Fibroblast of the aortic adventitia (primary cell): ENCODE measurements at places on chromosomes 5 and 9. TPM values are rescaled to one million over a fixed set of nuclear protein-coding genes. Genes with fewer than 3 reads are reported as not detected.

TLX3 gene
- total RNA-seq = not detected in 2 replicates

AGXT2 gene
- total RNA-seq = not detected in 2 replicates

ANXA1 gene
- total RNA-seq = 923 and 1,627 TPM in 2 replicates

BARHL1 gene
- not detected in 2 replicates for total RNA-seq

PCDHB4 gene
- total RNA-seq = 0.09 and 0.65 TPM in 2 replicates

PCDHB16 gene
- 0.25 and 0.36 TPM in 2 replicates for total RNA-seq

BTNL8 gene
- total RNA-seq = not detected in 2 replicates

LMBRD2 gene
- total RNA-seq = 17.6 and 22.1 TPM in 2 replicates

LHX3 gene
- total RNA-seq = not detected in 2 replicates

ARHGEF28 gene
- total RNA-seq = 10.1 and 26.2 TPM in 2 replicates

CMYA5 gene
- 1.7 and 7.5 TPM in 2 replicates for total RNA-seq

DNA sequence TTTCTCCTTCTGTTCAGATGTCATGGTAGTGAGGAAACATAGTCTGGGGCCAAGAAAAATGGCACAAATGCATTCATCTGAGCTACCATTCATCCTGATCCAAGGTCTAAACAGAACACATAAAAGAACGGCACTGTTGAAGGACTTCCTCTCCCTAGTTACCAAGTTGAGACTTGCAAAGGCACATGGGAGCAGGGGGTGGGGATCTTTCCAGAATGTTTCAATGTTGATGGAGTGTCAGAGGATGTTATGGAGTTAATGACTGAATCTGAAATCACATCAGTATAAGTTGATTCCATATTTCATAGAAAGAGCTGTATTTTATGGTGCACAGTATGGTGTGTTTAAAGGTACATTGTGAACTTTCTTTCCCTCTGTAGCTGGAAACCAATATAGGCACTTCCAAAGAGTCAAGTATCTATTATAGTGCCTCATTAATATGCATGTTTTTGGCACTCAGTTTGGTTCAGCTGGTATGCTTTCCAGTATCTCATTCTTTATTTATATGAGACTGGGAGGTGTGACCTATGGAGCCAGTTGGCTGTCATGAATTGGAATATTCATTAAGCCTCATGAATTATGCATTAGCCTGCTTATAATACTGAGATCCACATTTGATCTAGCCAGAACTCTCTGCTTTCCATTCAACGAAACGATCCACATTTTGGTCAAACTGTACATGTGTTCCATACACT lies 603.0 kb downstream of the NR2F1-AS1 start:
- DNase-seq = no peak

DNA sequence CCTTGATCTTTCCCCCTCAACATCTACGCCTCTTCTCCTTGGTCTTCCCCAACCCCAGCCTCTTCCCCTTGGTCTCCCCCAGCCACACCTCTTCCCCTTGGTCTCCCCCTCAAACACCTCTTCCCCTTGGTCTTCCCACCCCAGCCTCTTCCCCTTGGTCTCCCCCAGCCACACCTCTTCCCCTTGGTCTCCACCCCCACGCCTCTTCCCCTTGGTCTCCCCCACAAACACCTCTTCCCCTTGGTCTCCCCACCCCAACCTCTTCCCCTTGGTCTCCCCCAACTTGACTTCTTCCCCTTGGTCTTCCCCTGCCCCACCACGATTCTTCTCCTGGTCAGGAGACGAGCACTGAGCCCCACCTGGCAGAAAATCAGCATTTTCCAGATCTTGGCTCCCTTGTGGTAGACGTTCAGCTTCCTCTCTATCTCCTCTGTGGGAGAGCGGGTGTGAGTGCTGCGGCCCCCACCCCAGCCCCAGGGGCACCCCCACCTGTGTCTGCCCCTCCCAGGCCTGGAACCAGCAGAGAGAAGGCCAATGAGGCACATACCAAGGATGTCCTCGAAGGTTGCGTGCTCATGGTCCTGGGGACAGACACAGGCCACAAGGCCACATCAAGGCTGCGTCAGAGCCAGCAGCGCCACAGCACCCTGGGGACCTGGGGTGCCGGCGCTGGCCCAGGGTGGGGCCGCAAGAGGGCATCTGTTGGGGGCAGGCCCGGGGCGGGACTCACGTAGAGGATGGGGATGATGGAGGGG lies 7.0 kb downstream of the NSMF start:
- no peak for DNase-seq

GRCh38 chr5:148620696-148621095 lies 33.6 kb downstream of the HTR4 start:
- no peak for DNase-seq

DNA sequence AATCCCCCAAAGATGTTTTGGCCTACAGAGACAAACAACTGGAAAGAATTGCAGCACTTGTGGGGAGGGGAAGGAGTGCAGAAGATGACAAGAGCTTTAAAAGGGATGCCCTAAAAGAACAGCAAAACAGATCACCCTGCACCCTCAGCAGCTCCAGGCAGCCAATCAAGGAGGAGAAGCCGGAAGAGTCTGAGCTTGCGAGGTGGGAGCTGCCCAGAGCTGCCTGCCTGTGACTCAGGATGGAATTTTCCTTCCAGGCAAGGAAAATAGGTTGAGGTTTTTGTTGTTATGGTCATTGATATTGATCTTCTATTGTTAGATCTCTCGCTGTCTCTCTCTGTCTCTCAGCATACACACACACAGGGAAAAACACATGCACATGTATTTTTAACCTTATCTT lies 70.3 kb upstream of the MAP1B start:
- peak; percentile 11 for DNase-seq

DNA sequence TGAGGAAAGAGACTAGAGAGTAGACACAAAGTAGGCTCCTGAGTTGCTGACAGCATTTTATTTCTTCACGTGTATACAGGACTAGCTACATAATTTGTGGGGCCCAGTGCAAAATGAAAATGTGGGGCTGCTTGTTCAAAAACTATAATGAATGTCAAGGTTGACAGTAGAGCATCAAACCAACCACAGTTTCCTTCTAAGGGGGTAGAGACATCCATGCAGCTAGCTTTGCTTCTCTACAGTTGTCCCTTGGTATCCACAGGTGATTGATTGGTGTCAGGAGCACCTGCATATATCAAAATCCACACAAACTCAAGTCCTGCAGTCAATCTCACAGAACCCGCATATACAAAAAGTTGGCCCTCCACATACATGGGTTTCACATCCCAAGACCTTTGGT lies 129.6 kb downstream of the SAXO1 start:
- DNase-seq = no peak

DNA sequence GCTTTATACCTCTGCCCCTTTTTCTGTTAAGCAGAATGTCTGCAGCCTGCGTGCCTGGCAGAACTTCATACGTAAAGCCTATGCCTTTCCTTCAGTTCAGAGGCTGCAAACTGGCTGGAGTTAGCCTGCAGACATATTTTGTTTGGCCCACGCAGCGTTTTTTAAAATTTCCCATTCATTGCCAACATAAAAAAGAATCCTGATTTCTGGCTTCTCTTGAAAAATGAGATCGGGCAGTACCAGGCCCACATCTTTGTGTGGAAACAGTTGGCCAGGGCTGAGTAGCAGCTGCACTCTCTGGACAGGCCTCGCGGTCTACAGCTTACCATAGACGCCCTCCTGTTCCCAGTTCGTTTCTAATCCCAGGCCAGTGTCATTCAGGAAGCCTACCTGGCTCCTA lies 104.4 kb downstream of the SMARCA2 start:
- DNase-seq = peak; percentile 60

- peak; percentile 33 for DNase-seq
Measured at GRCh38 chr9:36993933-36994764, 39.9 kb downstream of the PAX5 start.

- no peak for DNase-seq
Measured at GRCh38 chr5:96885518-96886338, 9.4 kb downstream of the ERAP2 start.

- DNase-seq = no peak
Measured at GRCh38 chr5:140509898-140510297, 37.6 kb upstream of the EIF4EBP3 start.

- no peak for DNase-seq
Measured at GRCh38 chr5:21644032-21644431, 1209.1 kb downstream of the CDH12 start.
